ENCODE measurements at places on chromosomes 12 and 14. TPM values are rescaled to one million over a fixed set of nuclear protein-coding genes. Genes with fewer than 3 reads are reported as not detected.

GRCh38 chr12:62533755-62534107, 67.1 kb downstream of the MON2 start:
- H3K27me3 ChIP-seq, result no peaks in the 10 kb centered on the region
- H3K36me3 ChIP-seq, result peaks cover 3% of the 10 kb centered on the region
- no peak overlapping the region for H3K4me3 ChIP-seq

Gene LIN7A
- 4.0 TPM for polyA plus RNA-seq

Gene KRT82
- polyA plus RNA-seq, result not detected

- H3K4me3 ChIP-seq, result no peak overlapping the region
- H3K4me1 ChIP-seq, result no peaks in the 10 kb centered on the region
- H3K36me3 ChIP-seq, result no peaks in the 10 kb centered on the region
- no peak for DNase-seq
- no peak overlapping the region for H3K27ac ChIP-seq
- H3K27me3 ChIP-seq, result no peaks in the 10 kb centered on the region
Measured at GRCh38 chr14:100155049-100155621, 4.3 kb downstream of the DEGS2 start.

Gene C1QL4
- 0.06 TPM for polyA plus RNA-seq

GRCh38 chr14:48023881-48024280, 348.5 kb upstream of the MDGA2 start:
- no peak overlapping the region for H3K4me3 ChIP-seq
- no peaks in the 10 kb centered on the region for H3K27me3 ChIP-seq
- H3K4me1 ChIP-seq, result no peaks in the 10 kb centered on the region
- no peak for DNase-seq

- DNase-seq, result peak; percentile 19
- H3K4me3 ChIP-seq, result peak overlapping the region; percentile 64
- peaks cover 5% of the 10 kb centered on the region for H3K4me1 ChIP-seq
- H3K27ac ChIP-seq, result peak overlapping the region; percentile 42
- peaks cover 11% of the 10 kb centered on the region for H3K36me3 ChIP-seq
Measured at GRCh38 chr12:120495186-120495730, 655 bp upstream of the DYNLL1 start.

Data from lung (tissue), 17 donors.